Cardiac muscle cell (in vitro differentiated cells and primary cell): ENCODE measurements at places on chromosomes 1 and 21. TPM values are rescaled to one million over a fixed set of nuclear protein-coding genes. Genes with fewer than 3 reads are reported as not detected.

The PCBP3 gene
- 1.1 and 4.3 TPM in 2 replicates for total RNA-seq

The CA6 gene
- total RNA-seq = not detected in 2 replicates

The PRAMEF33 gene
- total RNA-seq = not detected in 2 replicates

The FCER1G gene
- not detected in 2 replicates for total RNA-seq

The LENEP gene
- total RNA-seq = not detected in 2 replicates

The UBL4B gene
- total RNA-seq = 0.09 TPM in 1 of 2 replicates, not detected in the other

The LCE1A gene
- not detected in 2 replicates for total RNA-seq

DNA sequence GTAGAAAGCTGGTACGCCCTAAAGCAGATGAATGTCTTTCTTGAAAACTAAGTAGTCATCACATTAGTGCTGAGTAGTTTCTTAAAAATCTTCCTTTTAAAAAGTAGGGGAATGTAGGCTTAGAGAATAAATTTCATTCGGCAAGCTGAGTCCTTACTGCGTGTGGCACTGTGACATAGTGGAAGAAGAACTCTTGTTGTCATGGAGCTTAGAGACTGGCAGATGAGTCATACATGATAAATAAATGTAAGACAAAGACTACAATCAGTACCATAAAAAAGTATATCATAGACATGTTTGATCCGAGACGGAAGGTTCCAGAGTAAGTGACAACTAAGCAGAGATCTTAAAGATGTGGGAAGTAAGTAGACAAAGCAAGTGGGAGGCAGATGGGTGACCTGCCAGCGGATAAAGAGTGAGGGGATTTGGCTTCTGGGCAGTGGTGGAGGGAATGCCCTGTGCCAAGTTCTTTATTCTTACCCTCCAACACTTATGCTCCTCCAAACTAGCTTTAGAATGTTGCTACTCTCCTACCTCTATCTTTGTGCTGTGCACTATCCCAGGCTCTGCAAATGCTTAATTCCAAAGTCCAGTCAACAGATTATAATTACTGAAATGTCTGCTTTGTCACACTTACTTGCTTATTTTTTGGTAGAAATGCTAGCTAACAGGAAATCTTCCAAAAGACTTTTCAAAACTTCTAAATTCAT lies 608.5 kb upstream of the USP24 start:
- DNase-seq = no peak
- H3K27ac ChIP-seq = no peak overlapping the region
- no peak overlapping the region for H3K4me3 ChIP-seq
- H3K27me3 ChIP-seq = no peaks in the 10 kb centered on the region
- peaks cover 20% of the 10 kb centered on the region for H3K4me1 ChIP-seq

- peak; percentile 19 for DNase-seq
- no peak overlapping the region for H3K4me3 ChIP-seq
- no peaks in the 10 kb centered on the region for H3K4me1 ChIP-seq
- H3K36me3 ChIP-seq = peaks cover 5% of the 10 kb centered on the region
- H3K27me3 ChIP-seq = no peaks in the 10 kb centered on the region
These were observed 99.5 kb downstream of the MAN1A2 start for GRCh38 chr1:117466761-117467160.

- no peaks in the 10 kb centered on the region for H3K4me1 ChIP-seq
- no peaks in the 10 kb centered on the region for H3K36me3 ChIP-seq
- DNase-seq = no peak
- H3K27ac ChIP-seq = no peak overlapping the region
- H3K4me3 ChIP-seq = no peak overlapping the region
- H3K27me3 ChIP-seq = no peaks in the 10 kb centered on the region
These were observed 66.5 kb downstream of the ST3GAL3 start for GRCh38 chr1:43773821-43774220.

DNA sequence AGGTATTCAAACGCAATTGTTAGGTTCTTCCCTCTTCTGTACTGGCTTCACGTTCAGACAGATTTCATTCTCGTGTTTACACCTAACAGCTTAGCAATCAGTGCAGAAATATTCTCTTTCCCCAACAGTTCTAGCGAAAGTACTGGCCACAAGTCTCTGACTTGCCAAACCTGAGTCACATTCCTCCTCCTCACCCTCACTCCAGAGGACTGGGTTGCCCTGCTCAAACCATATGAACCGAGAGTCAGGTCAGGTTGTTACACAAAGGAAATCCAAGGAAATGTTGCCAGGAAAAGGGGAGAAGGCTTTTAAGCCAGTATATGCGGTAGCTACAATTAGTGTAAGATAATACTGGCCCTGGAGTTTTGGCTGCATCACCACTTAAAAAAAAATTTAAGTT lies 282.5 kb downstream of the RGS7 start:
- DNase-seq = no peak
- H3K36me3 ChIP-seq = no peaks in the 10 kb centered on the region
- H3K27me3 ChIP-seq = no peaks in the 10 kb centered on the region
- no peak overlapping the region for H3K27ac ChIP-seq
- H3K4me1 ChIP-seq = no peaks in the 10 kb centered on the region
- no peak overlapping the region for H3K4me3 ChIP-seq

DNA sequence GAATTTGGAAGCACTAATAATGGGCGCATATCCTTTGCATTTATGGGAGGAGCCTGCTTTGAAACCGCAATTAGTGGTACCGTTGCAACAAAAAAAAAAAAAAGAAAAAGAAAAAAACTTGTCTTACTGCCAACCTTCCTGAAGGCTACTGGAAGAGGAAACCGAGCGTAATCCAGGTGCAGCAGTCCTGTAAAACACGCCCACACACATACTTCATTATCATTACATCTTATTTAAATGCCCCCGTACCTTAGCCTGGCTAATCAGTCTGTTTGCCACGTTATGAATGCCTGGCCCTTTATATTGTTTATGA lies 686 bp upstream of the ZNF281 start:
- no peaks in the 10 kb centered on the region for H3K27me3 ChIP-seq
- H3K4me3 ChIP-seq = peak overlapping the region; percentile 55
- peak overlapping the region; percentile 21 for H3K27ac ChIP-seq
- no peak for DNase-seq

- no peaks in the 10 kb centered on the region for H3K4me1 ChIP-seq
- no peak for DNase-seq
- no peak overlapping the region for H3K27ac ChIP-seq
These were observed 310.0 kb upstream of the SNX7 start for GRCh38 chr1:98351561-98351960.

DNA sequence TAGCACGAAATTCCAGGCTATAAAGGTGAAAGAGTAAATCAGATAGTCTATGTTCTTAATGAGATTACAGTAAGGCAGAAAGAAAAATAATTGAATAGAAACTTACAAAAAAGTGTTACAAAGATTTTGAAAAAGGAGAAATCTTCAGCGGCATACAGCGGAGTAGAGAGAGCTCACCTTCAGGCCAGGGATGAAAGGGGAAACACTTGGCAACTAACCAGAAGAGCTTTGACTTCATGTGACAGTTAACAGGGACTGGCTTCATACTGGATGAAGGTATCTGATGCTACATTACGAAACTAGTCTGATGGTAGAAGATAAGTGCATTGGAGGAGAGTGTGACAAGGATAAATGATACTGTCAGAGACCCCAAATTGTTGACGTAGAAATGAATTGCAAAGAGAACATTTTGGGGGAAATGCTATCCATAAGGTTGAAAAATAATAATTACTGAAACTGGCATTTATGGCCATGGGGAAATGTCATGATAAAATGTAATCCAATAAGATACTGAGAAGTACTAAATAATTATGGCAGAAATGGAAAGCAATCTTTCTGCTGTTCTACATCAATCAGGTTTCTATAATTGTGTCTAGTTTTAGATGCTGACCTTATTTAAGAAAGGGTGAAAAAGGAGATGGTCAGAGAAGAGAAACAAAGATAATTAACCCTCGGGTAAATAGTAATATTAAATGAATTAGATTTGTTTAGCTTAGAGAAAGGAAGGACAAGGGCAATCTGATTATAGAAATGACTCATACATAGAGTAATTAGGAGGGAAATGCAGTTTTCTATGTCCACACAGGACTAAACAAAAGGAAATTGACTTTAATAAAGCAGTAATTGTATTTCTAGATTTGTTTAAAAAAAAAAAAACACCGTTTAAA lies 808.7 kb downstream of the NCAM2 start:
- H3K36me3 ChIP-seq = no peaks in the 10 kb centered on the region
- H3K27ac ChIP-seq = no peak overlapping the region
- no peak overlapping the region for H3K4me3 ChIP-seq

- peaks cover 12% of the 10 kb centered on the region for H3K4me1 ChIP-seq
- H3K36me3 ChIP-seq = no peaks in the 10 kb centered on the region
- H3K4me3 ChIP-seq = no peak overlapping the region
- no peaks in the 10 kb centered on the region for H3K27me3 ChIP-seq
- DNase-seq = no peak
These were observed 38.1 kb downstream of the POFUT2 start for GRCh38 chr21:45249626-45250025.

DNA sequence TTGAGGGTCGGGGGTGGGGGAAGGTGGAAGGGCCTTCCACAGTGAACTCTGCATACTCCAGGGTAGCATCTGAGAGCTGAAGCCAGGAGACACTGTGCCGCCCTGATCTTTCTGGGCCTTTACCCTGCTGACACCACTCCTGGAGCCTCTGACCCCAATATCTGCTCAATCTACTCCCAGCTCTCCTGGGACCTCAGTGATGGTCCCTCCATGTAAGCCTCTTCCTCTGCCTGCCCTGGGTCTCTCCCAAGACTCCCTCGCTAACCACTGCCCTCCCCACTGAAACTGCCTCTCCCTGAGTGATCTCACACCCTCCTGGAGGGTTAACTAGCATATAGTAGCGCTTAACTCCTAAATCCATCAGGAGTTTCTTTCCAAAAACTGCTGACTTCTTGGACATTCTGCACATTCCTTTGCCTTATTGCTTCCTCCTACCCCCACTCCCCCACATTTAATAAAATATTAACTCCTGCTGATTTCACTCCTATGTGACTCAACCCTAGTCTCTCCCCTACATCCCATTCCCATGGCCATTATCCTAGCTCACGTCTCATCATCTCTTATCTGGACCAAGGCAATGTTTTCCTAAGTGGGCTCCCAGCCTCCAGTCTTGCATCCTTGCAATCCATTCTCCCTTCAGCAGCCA lies 145.6 kb downstream of the HMGB4 start:
- peaks cover 4% of the 10 kb centered on the region for H3K4me1 ChIP-seq
- H3K36me3 ChIP-seq = no peaks in the 10 kb centered on the region
- DNase-seq = peak; percentile 2
- H3K27me3 ChIP-seq = no peaks in the 10 kb centered on the region
- no peak overlapping the region for H3K27ac ChIP-seq

DNA sequence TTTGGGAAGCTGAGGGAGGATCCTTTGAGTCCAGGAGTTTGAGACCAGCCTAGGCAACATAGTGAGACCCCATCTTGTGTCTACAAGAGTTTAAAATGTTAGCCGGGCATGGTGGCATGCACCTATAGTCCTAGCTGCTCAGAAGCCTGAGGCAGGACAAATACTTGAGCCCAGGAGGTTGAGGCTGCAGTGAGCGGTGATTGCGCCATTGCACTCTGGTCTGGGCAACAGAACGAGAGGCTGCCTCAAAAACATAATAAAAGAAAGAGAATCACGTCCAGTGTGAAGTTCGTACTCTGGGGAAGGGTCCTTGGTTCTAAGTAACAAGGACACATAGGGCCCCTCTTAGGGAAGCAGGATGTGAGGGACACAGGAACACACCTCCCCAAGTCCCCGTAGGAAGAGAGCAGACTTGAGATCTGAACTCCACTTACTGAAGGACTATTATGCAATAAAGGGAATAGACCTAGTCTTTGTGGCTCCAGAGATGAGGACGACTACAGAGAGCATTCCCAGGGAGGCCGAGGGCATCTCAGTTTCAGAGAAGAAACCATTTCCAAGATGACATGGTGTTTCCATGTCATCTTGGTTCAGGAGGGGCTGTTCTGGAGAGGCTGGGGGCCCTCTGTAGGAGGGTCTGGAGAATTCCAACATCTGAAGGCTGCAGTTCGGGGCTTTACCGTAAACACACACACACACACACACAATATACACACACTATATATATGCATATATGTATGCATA lies 10.8 kb upstream of the ENO1 start:
- H3K4me1 ChIP-seq = no peaks in the 10 kb centered on the region
- no peaks in the 10 kb centered on the region for H3K36me3 ChIP-seq
- no peaks in the 10 kb centered on the region for H3K27me3 ChIP-seq
- no peak overlapping the region for H3K4me3 ChIP-seq
- H3K27ac ChIP-seq = no peak overlapping the region

DNA sequence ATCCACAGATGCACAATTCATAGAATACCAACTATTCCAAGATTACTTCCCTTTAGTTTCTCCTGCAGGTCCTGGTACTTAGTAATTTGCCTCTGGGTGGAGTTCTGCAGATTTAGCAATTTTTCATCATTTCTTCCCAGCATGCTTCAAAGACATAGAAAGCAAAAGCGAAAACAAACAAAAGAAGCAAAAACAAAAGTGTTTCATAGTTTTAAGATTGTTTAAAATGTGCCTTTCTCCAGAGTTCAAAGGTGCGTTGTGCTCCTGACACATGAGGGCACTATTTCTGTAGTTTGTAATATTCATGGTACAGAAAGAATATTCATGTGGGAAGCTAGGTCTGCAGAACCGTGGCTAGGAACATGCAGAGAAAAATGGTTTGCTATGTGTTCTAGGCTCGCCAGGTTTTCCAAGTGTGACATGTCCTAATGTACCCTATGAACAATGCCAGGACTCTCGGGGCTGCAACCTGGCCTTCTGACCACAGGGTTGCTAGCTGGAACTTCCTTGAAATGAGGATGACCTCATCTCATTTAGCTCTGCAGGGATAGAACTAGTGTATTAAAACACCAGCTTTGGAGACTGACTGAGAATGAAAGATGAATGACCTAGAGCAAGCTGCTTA lies 30.0 kb upstream of the RCSD1 start:
- peak; percentile 67 for DNase-seq
- H3K36me3 ChIP-seq = no peaks in the 10 kb centered on the region
- H3K27ac ChIP-seq = no peak overlapping the region
- no peak overlapping the region for H3K4me3 ChIP-seq

DNA sequence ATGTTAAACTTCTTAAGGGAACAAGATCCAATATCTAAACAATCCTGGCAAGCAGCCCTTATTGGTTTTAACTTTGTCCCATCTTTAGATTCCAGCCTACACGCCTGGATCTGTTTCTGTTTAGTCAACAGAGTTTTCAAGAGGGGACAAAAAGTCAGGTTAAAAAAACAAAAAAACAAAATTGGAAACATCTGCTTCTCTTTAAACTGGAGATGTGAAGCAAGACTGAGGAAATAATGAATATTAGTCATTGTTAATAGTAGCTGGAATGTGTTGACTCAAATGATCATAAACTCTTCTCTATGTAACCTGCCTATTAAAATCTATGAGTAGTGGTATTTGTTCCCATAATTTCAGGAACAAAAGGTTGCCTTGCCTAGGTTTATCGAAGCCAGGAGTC lies 55.0 kb downstream of the NID1 start:
- H3K4me1 ChIP-seq = no peaks in the 10 kb centered on the region
- H3K36me3 ChIP-seq = no peaks in the 10 kb centered on the region
- H3K4me3 ChIP-seq = no peak overlapping the region
- no peaks in the 10 kb centered on the region for H3K27me3 ChIP-seq
- no peak overlapping the region for H3K27ac ChIP-seq
- peak; percentile 81 for DNase-seq
